ENCODE measurements at places on chromosomes 1 and 21.

GRCh38 chr1:1303736-1304135 lies 4.0 kb downstream of the ACAP3 start:
- DNase-seq, result no peak

DNA sequence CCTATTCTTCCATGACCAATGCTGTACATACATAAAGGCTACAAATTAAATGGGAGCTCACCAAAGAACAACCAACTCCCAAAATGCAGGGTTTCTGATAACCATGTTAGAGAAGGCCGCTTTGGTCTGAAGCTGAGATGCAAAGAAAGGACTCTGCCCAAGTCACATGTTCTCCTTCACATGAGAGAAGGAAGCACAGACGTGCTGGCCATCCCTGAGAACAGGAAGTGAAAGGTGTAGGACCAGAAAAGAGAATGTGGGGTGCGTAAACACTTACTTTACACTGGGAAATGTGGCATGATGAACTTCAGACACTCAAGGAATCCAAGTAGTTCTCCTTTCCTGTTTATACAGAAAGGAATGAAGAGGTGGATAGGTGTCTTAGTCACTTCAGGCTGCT lies 31.7 kb upstream of the TADA1 start:
- no peak for DNase-seq

DNA sequence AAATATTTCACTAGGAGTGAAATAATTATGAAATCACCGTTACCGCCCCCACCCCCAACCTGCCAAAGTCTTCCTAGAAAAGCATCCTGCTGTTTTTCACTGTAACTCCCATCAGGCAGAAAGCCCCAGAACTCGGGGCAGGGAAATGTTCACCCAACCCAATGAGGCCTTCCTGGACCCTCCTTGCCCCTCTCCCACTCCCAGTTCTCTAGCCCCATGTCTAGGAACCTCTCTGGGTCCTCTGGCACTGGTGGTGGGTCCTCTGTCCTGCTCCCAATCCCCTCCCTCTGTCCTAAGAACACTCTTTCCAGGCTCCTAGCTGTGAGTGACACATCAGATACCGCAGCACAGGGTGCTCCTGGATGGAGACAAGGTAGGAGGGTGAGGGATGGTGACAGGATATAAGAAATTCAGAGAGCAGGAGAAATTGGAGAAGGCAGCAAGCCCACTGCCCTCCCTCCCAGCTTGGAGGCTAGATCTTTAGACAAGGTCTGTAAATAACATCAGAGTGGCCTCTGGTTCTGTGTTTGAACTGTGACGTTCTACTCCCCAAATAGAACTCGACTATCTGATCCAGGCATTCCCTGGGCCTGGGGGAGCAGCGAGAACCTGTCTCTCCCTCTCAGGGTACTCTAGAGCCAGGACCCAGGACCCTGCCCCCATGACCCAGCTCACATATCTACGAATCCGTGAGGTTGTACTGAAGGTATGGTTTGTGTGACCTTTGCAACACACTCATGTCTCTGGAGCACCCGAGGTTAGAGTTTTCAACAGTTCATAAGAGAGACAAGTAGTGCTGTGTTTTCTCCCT lies 23.3 kb upstream of the BTG2 start:
- DNase-seq, result no peak

- DNase-seq, result no peak
Measured at GRCh38 chr1:151043163-151043562, 4.4 kb upstream of the C1orf56 start.

DNA sequence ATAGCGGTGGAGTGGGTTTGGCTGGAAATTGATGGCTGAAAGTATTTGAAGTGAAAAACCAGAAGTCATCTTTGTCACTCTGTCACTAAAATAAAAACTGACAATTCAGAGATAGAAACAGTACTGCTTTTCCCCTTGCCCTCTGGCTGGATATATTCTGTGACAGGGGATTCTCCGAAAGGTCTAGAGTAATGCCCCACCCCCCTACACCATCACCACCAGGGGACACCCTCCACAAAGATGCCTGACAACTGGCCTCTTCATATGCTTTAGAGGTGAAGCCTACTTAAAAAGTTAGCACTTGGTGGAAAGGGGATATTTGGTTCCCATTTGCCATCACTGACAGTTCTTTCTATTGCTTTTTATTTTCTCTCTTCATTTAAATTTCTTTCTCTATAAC lies 73.5 kb downstream of the SGIP1 start:
- DNase-seq, result no peak

DNA sequence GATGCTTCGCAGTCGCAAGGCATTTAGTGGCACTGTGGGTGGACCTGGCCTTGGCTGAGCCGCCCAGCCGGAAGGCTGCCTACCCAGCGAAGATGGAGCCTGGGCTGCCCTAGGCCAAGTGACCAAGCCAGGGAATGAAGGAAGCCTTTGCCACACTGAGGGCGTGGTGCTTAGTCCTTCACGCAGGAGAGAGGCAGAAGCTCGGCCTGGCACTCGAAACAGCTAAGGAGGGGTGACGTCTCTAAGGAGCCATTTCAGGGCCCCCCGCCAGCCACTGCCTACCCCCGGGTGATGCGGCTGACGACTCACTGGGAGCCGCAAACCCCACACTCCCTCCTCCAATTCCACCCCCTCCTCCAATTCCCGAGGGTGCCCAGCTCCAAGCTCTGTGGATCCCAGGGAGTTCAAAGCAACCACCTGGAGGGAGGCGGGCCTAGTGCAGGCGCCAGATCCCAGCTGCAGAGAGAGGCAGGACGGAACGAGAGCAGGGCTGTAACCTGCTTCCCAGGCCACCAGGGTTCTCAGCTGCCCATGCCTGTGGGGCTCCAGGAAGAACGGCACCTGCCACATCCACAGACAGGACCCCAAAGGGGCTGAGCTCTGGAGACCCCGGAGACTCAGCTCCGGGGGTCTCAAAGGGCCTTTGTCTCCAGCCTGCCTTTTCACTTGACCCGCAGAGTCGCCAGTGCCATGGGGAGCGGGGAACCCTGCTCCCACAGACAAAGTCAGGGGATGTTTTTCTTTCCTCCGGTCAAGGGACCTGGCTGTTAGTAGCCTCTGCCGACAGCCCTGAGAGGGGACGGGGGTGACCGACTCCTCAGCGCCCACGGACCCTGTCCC lies 75.8 kb downstream of the ARHGEF16 start:
- no peak for DNase-seq

Measured in stimulated activated CD4-positive, alpha-beta T cell treated with anti-CD3 and anti-CD28 coated beads, TNF-alpha, amount 100 ng/mL, for 48 hours (primary cell).